Effector CD8-positive, alpha-beta T cell (primary cell): ENCODE measurements at places on chromosomes 3 and 15.

- DNase-seq: peak; percentile 4
Observed at GRCh38 chr3:129934234-129935123, 40.0 kb upstream of the TRH start.

- no peak for DNase-seq
Observed at GRCh38 chr15:73617913-73618312, 15.3 kb downstream of the NPTN start.

- DNase-seq: no peak
Observed at GRCh38 chr15:64373360-64373759, 7.9 kb downstream of the PCLAF start.

GRCh38 chr3:188635258-188636042 is 481.5 kb downstream of the LPP start:
- no peak for DNase-seq

DNA sequence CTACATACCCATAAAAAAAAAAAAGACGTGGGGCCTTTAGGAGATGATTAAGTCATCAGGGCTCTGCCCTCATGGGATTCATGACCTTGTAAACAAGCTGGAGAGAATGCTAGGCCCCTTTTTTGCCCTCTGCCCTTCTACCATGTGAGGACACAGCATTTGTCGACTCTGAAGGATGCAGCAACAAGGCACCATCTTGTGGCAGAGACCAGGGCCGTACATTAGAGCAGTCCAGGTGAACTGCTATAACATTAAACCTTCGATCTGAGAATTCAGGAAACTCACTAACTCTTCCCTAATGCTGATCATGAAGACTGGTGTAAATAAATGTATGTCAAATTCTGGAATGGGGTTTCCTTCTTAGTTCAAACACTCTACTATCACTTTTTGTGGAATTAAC is 30.7 kb upstream of the SIAH2 start:
- DNase-seq: no peak

- DNase-seq: peak; percentile 39
Observed at GRCh38 chr15:75452865-75453702, 1.6 kb upstream of the SIN3A start.

- no peak for DNase-seq
Observed at GRCh38 chr3:169453256-169454059, 210.1 kb downstream of the MECOM start.

DNA sequence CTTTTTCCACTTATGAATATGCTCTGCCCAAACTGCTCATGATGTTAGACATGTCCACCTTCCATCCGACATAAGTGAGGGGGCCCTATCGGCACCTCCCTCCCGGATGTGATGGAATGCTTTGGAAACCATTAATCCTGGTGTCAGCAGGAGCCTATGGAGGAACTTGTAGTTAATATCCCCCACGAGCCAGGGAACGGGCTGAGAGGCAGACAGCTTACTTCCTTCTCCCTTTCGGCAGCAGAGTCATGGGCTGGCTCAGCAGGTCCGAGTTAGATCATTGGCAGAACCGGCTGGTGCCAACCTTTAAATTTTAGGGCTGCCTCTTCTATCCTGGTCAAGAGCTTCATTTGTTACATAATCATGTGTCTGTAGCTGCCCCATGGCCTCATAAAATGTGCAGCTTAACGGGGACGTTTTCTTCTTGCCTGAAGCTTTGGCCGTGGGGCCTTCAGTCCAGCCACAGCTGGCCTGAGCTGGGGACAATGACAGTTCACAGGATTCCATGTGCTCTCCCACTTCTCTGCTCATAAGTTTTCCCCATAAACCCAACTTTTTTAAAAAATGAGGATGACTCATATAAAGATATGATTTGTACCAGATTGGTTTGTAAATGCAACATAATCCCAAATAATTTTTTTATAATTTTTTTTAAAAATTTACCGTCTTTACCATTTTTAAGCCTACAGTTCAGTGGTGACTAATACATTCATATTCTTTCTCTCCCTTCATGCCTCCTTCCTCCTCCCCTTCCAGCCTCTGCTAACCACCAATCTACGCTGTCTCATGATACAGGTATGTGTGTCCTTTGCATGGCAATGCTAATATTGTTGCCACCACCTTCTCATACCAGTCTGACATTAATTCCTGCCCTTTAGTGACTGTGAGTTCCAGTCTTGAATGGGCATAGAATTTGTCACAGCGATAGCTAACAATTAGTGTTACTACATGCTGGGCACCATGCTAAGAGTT is 62.2 kb upstream of the RGMA start:
- DNase-seq: no peak

GRCh38 chr3:7543294-7543880 is 682.5 kb downstream of the GRM7 start:
- DNase-seq: no peak

DNA sequence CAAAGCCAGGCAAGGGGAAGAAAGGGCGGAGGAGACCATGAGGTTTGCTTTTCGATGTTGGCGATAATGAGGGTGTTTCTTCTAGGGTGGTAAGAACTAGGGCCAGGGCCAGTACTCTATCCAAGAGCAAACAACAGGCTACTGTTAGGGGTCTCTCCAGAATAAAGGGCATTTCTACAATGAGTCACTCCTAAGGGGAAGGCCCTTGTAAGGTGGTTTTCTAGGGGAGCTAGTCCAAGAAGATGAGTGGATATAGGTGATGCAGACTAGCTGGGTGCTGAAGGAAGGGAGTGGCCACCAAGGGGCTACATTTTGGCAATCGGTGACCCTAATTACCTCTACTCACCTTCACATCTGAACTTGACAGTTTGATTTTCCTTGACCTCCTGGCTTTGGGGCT is 148.5 kb upstream of the HACD2 start:
- DNase-seq: no peak

DNA sequence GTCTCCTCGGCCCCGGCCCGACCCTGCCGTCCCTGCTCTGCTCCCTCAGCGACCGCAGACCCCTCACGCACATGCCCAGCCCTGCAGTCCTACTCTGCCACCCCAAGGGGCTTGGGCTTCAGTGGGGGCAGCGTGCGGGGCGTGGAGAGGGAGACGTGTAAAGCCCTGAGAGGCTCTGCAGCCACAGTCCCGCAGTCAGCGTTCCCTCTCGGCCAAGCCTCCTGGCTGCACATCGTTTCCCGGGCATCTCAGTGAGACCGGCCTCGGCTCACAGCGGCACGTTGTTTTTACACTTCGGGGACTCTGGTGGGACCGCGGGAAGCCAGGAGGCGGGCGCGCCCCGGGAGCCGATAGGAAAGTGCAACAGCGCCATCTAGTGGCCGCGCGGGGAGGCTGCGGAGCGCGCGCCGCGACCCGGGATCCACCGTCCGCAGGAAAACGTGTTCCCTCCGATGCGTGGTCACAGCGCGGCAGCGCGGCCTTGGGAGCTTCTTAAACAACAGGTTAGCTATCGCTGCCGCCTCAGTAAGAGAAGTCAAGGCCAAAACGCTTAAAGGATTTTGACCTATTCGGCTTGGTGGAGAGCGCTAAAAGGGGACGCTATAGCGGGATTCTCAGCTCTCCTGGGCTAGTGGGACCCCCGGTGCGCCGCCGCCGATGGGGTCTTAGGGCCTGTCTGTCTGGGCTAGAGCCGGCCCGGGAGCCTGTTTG is 226.8 kb upstream of the IGF1R start:
- DNase-seq: peak; percentile 44

- no peak for DNase-seq
Observed at GRCh38 chr3:120908030-120908794, at the start of gene STXBP5L. Gene STXBP5L, plus strand, starts transcription at chr3:120908205. Its CDS starts 1,374 bp downstream, at chr3:120909579.

DNA sequence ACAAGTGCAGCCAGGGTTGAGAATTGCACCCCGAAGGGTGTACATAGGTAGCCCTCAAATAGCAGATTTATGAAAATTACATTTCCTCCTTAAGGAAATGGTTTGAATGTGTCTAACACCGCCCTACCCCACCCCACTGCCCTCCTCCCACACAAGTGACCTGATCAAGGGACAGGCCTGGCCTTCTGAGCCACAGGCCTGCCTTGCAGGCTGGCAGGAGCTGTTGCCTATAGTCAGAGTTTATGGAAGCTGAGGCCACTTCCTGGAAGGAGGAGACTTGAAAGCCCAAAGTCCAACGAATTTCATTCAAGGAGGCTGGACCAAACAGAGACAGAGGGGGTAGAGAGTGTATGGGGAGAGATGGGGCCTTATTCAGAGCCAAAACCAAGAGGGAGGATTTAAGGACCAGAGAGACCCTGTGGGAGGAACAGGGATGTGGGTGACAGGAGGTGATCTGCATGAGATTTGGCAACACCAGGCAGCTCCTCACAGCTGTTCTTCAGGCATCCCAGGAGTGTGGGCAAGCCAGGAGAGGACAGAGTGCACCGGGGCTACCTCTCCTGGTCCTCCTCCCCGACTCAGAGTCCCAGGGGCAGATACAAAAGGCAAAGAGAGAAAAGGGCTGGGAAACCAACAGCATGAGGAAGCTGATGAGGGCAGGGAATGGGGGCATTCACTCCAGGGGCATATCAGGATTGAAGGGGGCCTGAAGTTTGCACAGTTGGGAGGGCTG is 100.4 kb upstream of the HES1 start:
- DNase-seq: no peak

DNA sequence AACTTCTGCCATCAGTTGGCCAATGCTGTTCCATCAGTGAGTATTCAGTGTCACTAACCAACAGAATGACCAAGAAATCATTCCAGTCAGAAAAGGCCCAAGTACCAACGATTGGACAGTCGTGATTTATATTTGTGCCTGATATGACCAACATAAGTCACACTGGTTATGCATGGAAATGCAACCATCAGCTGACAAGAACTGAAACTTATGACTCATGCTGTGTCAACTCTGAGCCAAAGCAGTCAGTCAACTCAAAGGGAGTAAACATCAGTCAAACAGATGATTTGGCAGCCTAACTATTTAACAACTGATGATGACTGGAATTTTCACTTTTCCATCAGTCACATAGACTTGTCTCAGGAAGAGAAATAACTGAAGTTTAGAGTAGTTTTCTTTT is 142.4 kb downstream of the ANXA2 start:
- DNase-seq: no peak

DNA sequence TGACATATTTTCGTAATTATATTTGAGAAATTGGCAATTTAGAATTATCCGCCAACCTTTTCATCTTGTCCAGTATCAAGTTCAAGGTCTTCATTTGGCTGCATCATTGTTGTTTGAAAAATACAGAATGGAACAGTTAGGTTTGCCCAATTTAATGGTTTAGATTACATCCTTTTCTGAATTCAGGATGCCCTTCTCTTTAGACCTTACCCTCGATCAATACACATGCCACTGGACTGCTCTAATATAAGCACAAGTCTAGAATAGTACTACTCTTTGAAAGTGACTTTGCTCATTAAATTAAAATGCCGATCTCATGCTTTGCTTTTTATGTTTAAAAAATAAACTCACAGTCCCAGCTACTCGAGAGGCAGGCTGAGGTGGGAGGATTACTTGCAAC is 44.5 kb downstream of the PXK start:
- no peak for DNase-seq

- no peak for DNase-seq
Observed at GRCh38 chr15:85757073-85757938, 37.4 kb downstream of the KLHL25 start.

GRCh38 chr3:182636646-182637045 is 156.7 kb upstream of the ATP11B start:
- DNase-seq: no peak

DNA sequence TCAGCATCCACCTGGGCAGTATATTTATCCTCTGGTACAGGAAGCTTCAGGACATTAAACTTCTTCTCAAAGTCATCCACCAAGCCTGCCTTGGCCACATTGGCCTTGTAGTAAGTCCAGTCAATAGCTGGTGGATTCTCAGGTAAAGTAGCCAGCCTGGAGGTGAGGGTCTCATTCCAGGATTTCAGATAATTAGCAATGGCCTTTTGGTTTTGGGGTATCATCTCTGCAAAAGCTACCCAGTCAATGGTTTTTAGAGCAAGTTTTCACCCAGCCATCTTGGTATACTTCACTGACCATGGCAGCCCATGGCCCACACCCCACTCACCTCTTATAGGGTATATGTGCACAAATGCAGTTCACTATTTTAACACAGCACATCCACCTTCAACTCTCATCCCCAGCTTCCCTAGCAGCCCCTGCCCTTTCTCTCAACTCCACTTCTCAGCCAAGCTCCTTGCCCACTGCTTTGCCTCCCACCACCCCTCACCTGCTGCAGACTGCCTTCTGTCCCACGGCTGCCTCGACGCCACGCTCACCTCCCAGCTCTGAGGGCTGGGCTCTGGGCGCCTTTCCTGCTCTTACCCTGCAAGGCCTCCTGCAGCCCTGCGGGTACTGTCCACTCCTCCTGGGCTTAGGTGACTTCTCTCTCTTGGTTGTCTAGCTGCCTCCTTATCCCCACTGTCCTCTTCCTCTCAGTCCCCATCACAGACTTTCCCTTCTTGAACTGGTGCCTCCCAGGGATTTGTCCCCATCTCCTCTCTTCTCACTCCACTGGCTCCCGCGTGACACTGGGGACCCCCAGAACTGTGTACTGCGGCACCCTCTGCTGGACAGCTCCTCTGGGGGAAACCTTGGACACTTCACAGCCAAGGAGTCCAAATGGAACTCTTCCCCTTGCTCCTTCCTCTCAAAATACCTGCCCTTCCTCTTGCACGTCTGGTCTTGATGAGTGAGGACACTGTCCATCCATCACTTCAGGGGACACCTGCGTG is 1.7 kb upstream of the TGM5 start:
- DNase-seq: no peak

GRCh38 chr3:2510591-2511145 is 412.0 kb downstream of the CNTN4 start:
- DNase-seq: no peak

DNA sequence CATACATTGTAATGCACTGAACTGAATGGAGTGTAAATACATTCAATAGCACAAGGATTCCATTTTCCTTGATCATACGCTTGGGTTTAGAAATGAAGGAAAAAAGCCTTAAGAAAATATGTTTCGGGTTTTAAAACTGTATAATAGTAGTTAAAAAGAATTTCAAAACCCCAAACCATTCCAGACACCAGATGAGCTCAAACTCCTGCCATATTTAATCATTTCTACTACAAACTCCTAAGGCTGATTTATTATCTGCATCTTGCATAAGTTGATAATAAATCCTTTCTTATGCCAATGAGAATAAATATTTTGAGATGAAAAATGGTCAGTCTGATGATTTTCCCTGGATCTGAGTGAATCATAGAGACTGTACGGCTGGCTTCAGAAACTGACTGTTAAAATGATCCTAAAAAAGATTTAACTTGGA is 51.0 kb downstream of the NR1D2 start:
- no peak for DNase-seq

DNA sequence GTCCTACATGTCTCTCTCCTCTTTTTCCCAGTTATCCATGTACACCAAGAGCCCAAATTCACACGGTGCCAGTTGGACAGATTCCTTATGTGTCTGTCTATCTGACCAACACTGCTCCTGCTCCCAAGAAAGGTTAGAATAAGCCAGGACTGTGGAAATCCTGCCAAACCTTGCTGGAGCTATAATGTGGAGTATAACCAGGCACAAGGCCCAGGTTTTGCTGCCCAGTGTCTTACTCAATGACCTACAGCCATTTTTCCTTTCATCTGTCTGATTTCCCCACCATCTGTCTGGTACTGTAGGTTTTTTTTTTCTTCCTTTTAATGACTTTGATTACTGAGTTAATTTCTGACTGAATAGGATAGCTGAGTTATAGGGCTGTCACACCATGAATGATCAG is 26.5 kb upstream of the MINDY4B start:
- DNase-seq: no peak
